Pulmonary artery endothelial cell (primary cell): ENCODE measurements at places on chromosomes 16 and 17. TPM values are rescaled to one million over a fixed set of nuclear protein-coding genes. Genes with fewer than 3 reads are reported as not detected.

DNA sequence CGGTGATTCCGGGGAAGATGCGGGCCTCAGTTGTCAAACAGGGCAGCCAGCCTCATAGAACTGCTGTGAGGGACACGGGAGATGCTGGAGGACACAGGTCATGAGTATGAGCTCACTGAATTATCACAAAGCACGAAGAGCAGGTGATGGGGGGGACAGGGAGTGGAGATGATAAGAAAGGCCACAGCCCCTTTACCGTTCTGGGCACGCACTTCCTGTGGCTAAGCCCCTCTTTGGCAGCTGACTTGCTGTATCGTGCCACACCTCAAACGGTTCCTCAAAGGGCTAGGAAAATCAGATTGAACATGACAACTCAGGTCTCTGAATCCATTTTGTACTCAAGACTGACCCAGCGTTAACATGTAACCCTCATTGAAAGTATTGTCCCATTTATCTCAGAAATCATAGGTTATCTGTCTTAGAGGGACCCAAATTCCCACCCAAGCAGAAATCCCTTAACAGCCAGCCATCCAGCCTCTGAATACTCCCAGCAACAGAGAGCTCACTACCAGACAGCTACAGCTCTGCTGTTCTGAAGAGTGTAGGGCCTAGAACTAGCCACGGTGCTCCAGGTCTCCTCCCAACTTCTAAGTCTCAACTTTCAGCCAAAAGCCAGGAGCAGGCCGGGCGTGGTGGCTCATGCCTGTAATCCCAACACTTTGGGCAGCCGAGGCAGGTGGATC is 5.0 kb upstream of the SRL start:
- no peak for DNase-seq

DNA sequence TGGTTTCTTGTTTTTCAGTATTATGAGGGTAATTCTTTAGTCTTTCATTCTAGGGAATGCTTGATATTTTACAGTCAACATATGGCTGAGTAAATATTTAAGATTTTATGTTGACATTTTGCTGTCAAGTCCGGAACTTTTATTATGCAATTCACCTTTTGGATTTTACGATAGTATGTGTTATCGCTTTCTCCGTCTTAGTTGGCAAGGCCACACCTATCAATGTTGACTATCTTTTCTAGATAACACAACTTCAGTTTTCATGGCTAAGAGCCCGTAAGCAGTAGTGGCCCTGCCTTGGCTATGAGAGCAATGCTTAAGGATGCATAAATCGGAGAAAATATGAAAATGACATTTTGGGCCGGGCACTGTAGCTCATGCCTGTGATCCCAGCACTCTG is 39.5 kb upstream of the CDH13 start:
- no peak for DNase-seq

- no peak for DNase-seq
Measured at GRCh38 chr16:50450957-50451356, 82.2 kb upstream of the BRD7 start.

GRCh38 chr17:81999587-81999975 is 22.2 kb downstream of the ASPSCR1 start:
- DNase-seq = no peak

DNA sequence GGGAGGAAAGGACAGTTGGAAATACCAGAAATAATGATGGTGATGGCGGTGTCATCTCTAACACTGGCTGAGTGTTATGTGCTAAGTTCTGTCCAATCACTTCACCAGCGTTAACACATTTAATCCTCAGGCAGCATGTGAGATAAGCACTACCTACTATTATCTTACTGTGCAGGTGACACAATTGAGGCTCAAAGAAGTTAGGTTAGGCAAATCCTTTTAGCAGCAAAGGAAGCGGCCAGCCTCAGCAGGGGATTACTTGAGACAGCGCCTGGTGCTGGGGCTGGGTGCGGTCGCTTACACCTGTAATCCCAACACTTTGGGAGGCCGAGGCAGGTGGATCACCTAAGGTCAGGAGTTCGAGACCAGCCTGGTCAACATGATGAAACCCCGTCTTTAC is 18.7 kb upstream of the DHX8 start:
- DNase-seq = no peak

- DNase-seq = no peak
Measured at GRCh38 chr17:10585529-10585928, 36.1 kb upstream of the MYH2 start.

- no peak for DNase-seq
Measured at GRCh38 chr16:13999895-14000425, 71.2 kb upstream of the MRTFB start.

GRCh38 chr16:85246473-85246872 is 134.2 kb upstream of the CIBAR2 start:
- DNase-seq = no peak

DNA sequence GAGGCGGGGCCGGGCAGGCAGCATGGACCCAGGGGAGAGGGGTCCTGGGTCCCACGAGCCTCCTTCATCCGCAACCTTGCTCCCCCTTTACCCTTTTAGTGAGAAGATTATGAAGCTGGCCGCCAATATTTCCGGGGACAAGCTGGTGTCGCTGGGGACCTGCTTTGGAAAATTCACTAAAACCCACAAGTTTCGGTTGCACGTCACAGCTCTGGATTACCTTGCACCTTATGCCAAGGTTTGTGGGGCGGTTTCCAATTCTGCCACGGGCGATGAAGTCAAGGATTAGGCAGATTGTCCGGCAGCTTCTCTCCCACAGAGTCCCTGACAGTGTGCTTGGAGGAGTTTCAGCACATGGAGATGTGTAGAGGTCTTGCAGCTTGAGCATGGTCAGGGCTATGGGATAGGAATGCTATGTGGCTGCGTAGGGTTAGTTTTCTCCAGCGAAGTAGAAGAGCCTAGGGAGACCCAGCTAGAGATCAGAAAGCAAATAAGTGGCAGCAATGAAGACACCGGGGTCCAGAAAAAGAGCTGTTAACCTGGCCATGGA is 598 bp downstream of the NIP7 start:
- DNase-seq = no peak

DNA sequence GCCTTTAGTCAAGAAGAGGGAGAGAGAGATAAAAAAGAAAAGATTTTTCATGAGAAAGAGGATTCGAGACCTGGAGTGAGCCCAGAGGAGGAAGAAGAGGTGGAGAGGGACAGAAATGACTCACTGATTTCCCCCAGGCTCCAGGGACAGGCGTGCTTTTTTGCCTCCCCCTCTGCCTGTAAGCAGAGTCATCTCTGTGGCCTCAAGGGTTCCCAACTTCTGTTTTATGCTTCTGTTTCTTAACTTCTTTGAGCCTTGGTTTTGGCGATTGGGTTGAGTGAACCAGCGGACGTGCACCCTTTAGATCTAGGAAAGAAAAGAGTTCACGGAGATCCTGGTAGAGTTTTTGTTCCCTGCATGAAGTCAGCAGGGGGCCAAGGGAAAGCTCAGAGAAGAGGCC is 147.9 kb upstream of the NOL11 start:
- DNase-seq = no peak

GRCh38 chr16:57530522-57531252 is 5.7 kb downstream of the CCDC102A start:
- no peak for DNase-seq

GAS2L2 gene
- total RNA-seq = not detected in 2 replicates

SOX8 gene
- 0.25 and 0.99 TPM in 2 replicates for total RNA-seq

CES4A gene
- total RNA-seq = 0.59 and 0.85 TPM in 2 replicates

MYLK3 gene
- under 0.01 and 0.04 TPM in 2 replicates for total RNA-seq

NACA2 gene
- total RNA-seq = 0.18 TPM in 1 of 2 replicates, not detected in the other
